Right cardiac atrium (tissue), 5 donors: ENCODE measurements at places on chromosomes 6 and 20. TPM values are rescaled to one million over a fixed set of nuclear protein-coding genes. Genes with fewer than 3 reads are reported as not detected.
A peak's percentile ranks its signal among the peaks of the same experiment; 100 is the strongest.

The HS3ST5 gene
- not detected for polyA plus RNA-seq

GRCh38 chr20:62470001-62470400, 5.8 kb downstream of the GATA5 start:
- no peak for DNase-seq

- DNase-seq: no peak
Observed at GRCh38 chr6:76694795-76695194, 622.3 kb upstream of the IMPG1 start.

GRCh38 chr6:13915561-13916229, 9.1 kb upstream of the RNF182 start:
- DNase-seq: no peak

- DNase-seq: peak; percentile 59
Observed at GRCh38 chr6:165849534-165850430, 186.7 kb upstream of the PDE10A start.

- DNase-seq: no peak
Observed at GRCh38 chr6:92023410-92023966, 1395.9 kb downstream of the EPHA7 start.

The LY86 gene
- polyA plus RNA-seq: 1.7 TPM

GRCh38 chr6:117540670-117541069, 58.2 kb downstream of the DCBLD1 start:
- DNase-seq: no peak

- no peak for DNase-seq
Observed at GRCh38 chr6:112372226-112372806, 25.2 kb downstream of the RFPL4B start.

DNA sequence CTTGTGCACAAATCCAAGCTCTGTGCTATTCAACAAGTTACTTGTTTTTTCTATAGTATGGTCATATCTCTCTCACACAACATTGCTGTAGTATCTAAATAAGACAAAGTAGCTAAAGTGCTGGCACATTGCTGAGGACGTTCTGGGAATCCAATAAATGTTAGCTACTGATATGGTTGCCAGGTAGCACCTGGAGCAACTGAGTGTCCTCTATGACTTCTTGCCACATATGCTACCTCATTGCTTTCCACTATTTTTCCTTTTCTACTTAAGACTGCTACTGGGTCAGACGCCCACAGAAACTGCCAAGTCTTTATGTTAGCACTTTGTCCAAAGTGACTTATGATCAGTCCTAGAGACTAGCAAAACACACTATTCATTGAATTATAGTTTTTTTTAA, 85.3 kb downstream of the SYCP2 start:
- no peak for DNase-seq

- DNase-seq: no peak
Observed at GRCh38 chr6:149567194-149567586, 1.0 kb downstream of the GINM1 start.

DNA sequence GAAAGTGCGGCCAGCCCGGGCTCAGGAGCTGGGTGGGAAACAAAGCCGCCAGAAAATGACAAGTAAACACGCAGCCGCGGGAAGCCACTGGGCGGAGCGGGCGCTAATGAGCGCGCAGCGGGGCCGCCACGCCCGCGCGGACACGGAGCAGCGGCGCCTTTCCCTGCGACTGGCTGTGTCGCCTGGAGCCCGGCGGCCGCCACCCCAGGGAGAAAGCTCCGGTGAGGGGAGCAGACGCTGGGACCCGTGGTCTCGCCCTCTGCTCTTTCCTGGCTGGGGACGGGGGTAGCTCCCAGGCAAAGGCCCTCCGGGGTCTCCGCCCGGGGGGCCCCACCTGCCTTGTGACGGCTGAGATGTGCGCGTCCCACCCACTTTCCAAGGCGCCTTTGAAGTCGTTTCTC, 54.9 kb downstream of the PRR18 start:
- DNase-seq: no peak

The RAB44 gene
- polyA plus RNA-seq: not detected

The MAFB gene
- 6.9 TPM for polyA plus RNA-seq

DNA sequence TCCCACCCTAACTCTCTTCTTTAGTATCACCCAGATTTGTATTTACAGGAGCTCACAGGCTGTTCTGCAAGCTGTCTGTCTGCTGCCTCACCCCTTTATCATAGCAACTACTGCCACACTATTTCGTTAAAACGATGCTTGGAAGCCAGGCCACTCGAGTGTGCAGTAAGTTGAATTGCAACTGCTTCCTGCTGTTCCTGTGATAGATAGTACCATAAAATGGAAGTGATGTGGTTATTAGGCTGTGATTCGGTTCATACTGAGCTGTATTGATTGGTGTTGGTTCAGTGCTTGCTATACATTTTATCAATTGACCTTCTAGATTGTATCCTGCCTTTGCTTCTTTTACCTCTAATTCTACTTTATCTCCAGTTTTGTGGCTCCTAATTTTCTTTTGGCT, 325.4 kb downstream of the RNF144B start:
- no peak for DNase-seq

DNA sequence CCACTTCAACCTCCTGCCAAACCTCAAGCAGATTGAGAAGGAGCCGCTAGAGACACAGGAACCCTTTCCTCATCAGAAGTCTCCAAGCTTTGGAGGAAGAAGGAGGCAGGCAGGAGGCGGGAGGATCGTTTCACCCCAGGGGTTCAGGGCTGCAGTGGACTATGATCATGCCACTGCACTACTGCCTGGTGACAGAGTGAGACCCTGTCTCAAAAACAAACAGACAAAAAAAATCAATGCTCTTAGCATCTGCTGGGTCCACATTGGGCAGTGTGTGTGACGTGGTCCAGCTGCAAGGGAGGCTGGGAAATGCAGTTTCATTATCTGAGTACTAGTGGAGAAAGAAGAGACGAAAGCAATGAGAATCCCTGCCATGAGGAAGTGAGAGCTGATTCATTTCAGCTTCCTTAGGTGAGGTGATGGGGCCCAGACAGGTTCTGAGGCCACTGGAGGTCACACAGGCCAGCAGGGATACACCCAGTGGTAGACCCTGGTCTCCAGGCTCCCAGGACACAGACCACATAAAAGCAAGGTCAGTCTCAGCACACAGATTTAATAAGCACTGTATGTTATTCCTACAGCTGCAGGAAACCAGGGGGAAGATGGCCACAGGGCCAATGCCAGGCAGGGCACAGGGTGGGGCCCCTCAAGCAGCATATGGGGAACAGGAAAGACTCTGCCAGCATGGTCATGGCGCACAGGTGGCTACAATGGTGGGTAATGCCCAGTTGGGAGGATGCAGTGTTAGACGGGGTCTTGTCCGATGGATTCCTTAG, 4.3 kb downstream of the GFRA4 start:
- no peak for DNase-seq

The PBOV1 gene
- polyA plus RNA-seq: not detected

DNA sequence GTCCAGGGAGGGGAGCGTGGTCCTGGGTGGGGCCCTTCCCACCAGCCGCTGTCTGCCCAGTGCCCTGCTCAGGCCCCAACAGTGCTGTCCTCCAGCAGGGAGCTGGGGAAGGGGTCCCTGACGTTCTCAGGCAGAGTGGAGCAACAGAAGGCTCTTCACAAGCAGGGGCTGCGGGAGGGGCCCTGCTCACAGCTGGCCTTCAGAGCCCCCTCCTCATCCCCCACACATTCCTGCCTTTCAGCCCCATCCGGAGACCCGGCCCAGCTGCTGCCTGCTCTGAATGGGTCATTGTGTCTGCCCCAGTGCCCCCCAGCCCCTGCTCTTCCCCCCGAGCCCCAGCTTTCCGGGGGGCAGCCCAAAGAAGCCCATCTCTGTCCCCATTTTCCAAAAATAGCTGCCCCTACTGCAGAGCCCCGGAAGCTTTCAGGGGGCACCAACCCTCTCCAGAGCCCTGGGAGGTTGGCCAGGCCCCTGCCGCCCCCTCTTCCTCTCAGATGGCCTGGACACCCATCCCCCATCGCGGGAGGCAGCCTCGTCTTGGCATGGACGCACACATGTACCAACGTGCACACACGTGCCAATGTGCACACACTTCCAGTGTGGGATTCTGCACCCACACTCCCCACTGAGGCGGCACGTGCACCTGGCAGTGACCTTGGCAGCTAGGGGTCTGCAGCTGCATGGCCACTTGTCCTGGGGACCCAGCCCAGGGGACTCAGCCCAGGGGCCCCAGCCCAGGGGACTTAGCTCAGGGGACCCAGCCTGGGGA, 3.7 kb downstream of the COL20A1 start:
- DNase-seq: no peak

DNA sequence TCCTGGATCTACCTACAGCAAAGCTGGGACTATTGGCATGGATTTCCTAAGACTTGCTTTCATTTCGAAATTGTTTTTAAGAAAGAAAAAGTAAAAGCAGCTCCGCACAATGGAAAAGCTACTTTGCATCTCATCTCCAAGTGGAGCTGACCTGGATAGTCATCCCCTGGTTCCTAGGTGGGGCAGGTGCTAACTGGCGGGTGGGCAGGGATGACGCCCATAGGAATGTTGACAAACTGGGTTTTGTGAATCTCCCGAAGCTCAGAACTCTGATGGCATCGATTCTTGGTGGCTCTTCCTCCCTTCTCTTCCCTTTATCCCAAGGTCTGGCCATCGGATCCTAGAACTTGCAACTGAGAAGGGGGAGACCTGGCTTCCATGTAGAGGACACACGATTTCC, 12.4 kb upstream of the EZR start:
- DNase-seq: no peak

GRCh38 chr6:5208057-5208456, 52.7 kb downstream of the LYRM4 start:
- no peak for DNase-seq

DNA sequence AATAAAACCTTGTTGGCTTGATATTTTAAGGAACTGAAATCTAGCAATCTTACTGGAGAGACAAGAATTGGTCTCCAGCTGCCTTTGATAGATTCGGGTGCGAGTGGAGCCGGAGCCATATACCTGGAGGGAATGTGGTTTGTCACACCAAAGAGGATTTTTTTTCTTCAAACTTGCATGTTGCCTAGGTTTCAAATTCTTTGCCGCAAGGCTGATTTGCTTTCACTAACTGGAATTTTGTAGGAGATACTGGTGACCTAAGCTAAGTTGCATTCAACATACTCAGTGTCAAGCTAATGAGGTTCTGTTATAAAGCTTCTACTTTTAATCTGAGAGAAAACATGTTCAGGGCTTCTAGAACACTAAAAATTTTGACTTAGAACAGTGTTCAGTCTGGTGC, 39.7 kb upstream of the ASIP start:
- DNase-seq: no peak

The MATN4 gene
- polyA plus RNA-seq: 0.05 TPM

The UCKL1 gene
- polyA plus RNA-seq: 36.5 TPM

- no peak for DNase-seq
Observed at GRCh38 chr6:53761036-53761435, 33.8 kb upstream of the LRRC1 start.

- DNase-seq: no peak
Observed at GRCh38 chr6:113488061-113488460, 369.1 kb upstream of the MARCKS start.

The SGK2 gene
- 3.6 TPM for polyA plus RNA-seq

- no peak for DNase-seq
Observed at GRCh38 chr6:100663219-100663863, 198.6 kb upstream of the SIM1 start.

The ZSWIM3 gene
- polyA plus RNA-seq: 2.1 TPM

GRCh38 chr6:498795-499231, 107.3 kb downstream of the IRF4 start:
- DNase-seq: no peak

DNA sequence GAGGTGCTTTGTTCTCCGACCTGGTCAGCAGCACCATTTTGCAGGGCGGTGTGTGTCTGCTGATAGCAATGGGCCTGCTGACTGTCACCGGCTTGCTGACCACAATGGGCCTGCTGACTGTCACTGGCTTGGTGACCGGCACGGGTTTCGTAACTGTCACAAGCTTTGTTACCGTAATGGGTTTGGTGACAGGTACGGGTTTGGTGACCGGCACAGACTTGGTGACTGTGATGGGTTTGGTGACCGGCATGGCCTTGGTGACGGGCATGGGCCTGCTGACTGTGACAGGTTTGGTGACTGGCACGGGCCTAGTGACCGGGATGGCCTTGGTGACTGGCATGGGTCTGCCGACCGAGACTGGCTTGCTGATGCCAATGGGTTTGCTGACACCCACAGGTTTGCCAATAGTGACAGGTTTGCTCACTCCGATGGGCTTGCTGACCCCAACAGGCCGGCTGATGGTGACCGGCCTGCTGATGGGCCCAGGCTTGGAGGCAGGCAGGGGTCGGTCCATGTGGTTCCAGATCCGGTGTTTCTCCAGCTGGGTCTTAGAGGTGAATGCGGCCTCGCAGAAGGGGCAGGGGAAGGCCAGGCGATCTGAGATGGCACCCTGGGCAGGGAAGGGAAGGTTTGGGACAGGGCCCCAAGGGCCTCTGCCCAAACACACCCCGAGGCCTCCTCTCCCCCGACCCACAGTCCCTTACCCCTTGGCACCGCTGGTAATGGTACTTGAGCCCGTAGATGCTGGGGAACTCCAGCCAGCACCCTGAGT, 3.4 kb downstream of the ZNF512B start:
- DNase-seq: peak; percentile 32

The SALL4 gene
- 0.09 TPM for polyA plus RNA-seq

- DNase-seq: no peak
Observed at GRCh38 chr6:5208471-5208971, 52.2 kb downstream of the LYRM4 start.

The ZNF311 gene
- 0.63 TPM for polyA plus RNA-seq

The UBR2 gene
- 11.5 TPM for polyA plus RNA-seq

The ADGRG6 gene
- 4.1 TPM for polyA plus RNA-seq

DNA sequence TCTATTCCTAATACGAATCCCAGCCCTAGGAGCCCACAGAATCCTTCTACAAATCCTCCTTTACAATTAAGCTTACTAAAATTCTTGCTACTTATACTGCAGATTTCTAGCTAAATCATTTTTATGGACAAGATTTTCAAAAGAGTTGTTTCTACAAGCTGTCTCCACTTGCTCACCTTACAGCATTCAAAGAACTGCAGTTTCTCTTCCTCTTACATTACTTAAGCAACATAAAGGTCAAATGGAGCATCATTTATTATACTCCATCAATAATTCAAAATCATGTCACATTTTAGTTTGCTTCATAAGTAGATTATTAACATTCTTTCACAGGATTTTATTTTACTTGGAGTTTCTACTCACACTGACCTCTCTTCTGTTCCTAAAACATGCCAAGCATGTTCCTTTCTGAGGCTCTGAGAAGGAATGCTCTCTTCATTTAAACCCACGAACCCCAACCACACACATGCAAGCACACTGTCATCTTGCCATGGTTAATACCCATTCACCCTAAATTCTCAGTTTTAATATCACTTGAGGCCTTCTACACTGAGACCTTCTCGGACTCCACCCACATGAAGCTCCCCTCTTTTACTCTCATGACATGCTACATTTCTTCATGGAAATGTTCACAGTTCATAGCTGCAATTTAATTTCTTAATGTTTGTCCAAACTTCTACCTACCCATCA, 388.2 kb downstream of the TBC1D32 start:
- no peak for DNase-seq

GRCh38 chr6:90216072-90216977, 80.3 kb downstream of the BACH2 start:
- no peak for DNase-seq
